Sciatic nerve (tissue), 2 donors: ENCODE measurements at places on chromosomes 13 and 19.
A peak's percentile ranks its signal among the peaks of the same experiment; 100 is the strongest.

DNA sequence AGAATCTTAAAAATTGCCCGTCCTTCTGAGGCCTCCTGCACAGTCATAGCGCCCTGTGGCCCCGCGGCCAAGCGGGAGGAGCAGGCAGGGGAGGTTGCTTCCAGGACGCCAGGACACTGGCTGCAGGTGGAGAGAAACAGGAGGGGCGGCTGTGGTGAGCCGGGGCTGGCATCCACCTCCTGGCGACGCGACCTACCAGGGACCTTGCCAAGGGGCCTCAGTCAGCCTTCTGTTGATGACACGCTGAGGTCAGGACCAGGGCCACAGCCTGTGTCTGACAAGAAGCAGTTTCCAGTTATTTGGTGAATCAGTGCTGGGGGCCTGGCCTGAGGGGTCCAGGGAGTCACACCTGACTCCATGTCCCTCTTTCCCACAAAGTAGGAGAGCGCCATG is 13.3 kb upstream of the MKNK2 start:
- DNase-seq: no peak

- DNase-seq: no peak
These were observed 26.1 kb downstream of the DEDD2 start for GRCh38 chr19:42191330-42191729.

GRCh38 chr13:24063281-24063877 is 97.1 kb upstream of the SPATA13 start:
- no peak for DNase-seq

GRCh38 chr13:99894840-99895443 is 76.6 kb downstream of the ZIC5 start:
- DNase-seq: no peak

DNA sequence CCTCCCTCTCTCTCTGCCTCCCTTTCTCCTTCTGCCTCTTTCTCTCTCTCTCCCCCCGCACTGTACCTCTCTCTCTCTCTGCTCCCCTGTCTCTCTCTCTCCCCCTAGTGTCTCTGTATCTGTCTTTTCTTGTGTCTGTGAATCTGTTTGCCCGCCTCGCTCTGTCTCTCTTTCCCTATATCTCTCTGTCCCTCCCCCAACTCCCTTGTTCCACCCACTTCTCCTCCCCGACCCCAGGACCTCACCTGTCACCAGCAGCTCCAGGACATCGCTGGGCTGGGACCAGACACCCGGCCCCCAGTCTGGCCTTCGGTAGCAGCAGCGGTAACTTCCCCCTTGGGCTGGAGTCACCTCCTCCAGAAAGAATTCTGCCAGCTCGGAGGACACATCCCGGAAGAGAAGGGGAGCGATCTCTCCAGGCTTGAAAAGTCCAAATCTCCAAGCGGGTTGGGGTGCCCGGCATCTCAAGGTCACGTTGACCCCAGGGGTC is 3.9 kb downstream of the OSCAR start:
- no peak for DNase-seq

- DNase-seq: no peak
These were observed 338.8 kb upstream of the DACH1 start for GRCh38 chr13:72205773-72206172.

GRCh38 chr13:102584434-102584833 is 12.4 kb upstream of the TPP2 start:
- no peak for DNase-seq

GRCh38 chr13:101627556-101627943 is 175.1 kb downstream of the ITGBL1 start:
- no peak for DNase-seq

GRCh38 chr13:88223958-88224357 is 552.8 kb downstream of the SLITRK5 start:
- no peak for DNase-seq

DNA sequence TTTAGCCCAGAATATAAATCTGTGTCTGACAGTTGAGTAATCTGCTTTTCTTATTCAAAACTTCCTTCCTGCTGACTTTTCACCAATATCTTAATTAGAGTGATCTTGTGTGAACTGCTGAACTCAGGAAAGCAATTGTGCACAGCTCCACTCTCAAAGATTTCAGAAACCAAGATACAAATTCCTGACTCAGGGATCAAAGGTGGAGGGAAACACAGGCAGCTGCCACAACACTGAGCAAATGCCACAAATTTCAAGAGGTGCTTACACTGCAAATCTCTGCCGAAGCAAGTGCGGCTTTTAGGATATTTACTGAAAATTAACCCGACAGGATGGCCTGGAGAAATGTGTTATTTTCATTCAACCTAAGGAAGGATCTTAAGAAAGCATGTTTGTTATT is 111.4 kb downstream of the STOML3 start:
- DNase-seq: no peak

- DNase-seq: no peak
These were observed 65.2 kb downstream of the TEX26 start for GRCh38 chr13:30997697-30998096.

- no peak for DNase-seq
These were observed 519.7 kb downstream of the DIAPH3 start for GRCh38 chr13:59643906-59644626.

- no peak for DNase-seq
These were observed 732 bp upstream of the MAP1S start for GRCh38 chr19:17718550-17718946.

GRCh38 chr19:38362076-38362945 is 12.1 kb upstream of the PSMD8 start:
- peak; percentile 85 for DNase-seq

GRCh38 chr19:17673937-17674799 is 14.0 kb downstream of the UNC13A start:
- DNase-seq: no peak

- no peak for DNase-seq
These were observed at the start of gene KCNN4 for GRCh38 chr19:43780706-43781525. Gene KCNN4 (minus strand): TSS chr19:43780973. CDS start chr19:43780861, 112 bp downstream.

GRCh38 chr19:12379732-12380443 is 14.4 kb upstream of the ZNF442 start:
- DNase-seq: no peak

DNA sequence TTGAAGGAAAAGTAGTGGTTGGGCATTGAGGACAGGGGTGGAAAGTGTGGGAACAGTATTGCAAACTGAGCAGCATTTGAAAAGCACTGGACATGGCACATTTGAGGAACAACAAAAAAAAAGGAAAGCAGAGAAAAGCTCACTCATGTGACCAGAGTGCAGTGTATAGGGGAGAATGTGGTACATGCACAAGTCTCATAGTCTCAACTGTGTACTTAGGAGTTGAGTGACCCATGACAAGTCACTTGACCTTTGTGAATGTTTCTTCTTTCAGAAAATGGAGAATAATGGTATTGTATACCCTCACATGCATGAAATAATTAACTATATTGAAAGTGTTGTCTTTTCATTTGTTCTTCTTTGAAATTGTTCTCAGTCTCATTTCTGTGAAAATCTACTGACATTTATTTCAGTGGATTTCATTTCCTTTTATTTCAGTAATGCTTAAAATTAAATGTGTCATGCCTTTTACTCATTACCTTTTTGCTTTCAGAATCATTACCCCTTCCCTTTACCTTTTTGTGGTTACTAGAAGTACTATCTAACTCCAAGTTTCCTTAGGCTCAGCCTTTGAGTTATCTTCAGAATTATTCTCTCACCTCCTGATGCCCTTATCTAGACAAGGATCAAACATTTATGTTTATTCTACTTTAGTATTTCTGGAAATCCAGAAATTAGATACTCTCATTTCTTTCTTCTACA is 79.1 kb upstream of the MLNR start:
- DNase-seq: no peak

GRCh38 chr13:78638216-78638615 is 20.7 kb downstream of the OBI1 start:
- no peak for DNase-seq

DNA sequence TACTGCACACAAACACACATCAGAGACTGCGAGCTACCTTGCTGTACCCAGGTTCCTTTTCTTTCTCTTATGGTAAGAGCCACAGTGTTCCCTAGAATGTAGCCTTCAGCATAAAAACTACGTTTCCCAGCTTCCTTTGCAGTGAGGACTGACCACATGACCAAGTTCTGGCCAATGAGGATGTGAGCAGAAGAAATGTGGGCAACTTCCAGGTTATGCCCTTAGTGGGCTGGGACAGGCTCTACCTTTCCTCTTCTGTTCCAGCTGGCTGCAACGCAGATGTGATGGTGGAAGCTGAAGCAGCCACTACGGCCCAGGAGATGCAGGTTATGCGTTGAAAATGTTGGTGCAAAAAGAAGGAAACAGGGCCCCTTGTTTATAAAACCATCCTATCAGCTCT is 27.5 kb downstream of the VRK3 start:
- no peak for DNase-seq

- DNase-seq: no peak
These were observed 119.6 kb downstream of the PRR20E start for GRCh38 chr13:57286511-57287098.

GRCh38 chr19:46992699-46993535 is 26.7 kb upstream of the NPAS1 start:
- no peak for DNase-seq

DNA sequence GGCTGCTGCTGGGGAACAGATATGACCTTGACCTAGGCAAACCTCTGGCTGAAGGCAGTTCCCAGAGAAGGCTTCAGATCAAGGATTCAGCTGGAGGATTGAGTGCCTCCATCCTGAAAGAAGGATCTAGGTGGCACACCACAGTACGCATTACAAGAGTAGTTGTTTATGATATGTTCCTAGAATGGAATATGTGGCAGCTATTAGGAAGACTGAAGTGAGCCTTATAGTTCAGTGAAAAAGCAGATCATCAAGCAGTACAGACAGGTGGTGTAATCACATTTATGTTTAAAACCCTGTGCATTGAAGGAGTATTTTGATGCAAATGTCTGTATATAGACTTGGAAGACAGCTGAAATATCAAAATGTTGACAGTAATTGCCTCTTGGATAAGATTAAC is 116.0 kb downstream of the ZAR1L start:
- DNase-seq: no peak

DNA sequence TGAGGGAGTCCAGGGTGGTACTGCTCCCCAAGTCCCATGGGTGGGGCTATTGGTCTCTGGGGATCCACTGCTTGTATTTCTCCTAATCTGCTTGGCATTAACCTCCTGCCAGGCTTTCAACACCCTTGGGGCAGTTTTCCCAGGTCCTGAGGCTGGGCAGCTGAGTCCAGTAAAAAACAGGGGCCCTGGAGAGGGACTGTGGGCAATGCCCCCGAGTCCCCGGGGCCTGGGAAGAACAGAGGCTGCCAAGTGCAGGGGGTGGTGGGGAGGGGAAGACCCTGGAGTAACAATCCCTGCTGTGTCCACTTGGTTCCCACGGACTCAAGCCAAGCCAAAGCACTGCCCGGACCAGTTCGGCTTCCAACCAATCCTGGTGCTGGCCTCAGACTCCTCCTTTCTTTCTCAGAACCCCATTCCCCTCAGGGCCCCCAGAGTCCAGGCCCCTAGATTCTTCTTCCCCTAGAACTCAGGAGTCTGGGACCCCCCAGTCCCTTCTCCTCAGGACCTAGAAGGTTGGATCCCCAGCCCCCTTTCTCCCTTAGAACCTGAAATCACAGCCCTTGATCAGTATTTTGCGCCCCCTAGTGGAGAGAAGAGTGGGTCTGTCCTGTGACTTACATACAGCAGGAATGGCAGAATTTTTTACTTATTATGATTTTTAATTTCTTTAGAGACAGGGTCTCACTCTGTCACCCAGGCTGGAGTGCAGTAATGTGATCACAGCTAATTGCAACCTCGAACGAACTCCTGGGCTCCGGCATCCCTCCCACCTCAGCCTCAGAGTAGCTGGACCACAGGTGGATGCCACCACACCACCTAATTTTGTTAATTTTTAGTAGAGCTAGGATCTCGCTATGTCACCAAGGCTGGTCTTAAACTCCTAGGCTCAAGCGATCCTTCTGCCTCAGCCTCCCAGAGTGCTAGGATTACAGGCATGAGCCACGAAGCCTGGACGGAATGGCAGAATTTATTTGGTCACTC is 3.7 kb upstream of the CLPTM1 start:
- DNase-seq: peak; percentile 72

GRCh38 chr19:40598121-40598917 is 2.9 kb upstream of the LTBP4 start:
- peak; percentile 94 for DNase-seq

GRCh38 chr13:32624441-32624840 is 38.2 kb downstream of the PDS5B start:
- DNase-seq: no peak

- no peak for DNase-seq
These were observed 2.2 kb downstream of the ACP7 start for GRCh38 chr19:39086386-39086785.

DNA sequence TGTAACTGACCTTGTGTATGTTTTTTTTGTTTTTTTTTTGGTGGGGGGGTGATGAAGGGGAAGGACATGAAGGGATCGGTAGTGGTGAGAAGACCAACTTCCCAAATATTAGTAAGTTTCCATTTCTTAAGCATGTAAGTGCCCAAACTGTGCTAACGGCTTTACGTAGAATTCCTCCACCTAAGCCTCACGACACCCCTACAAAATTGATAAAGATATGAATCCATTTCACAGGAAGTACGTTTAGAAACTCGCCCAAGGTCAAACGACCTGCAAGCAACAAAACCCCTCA is 649 bp downstream of the UQCRFS1 start:
- DNase-seq: no peak
